ENCODE measurements at places on chromosomes 2 and 18. TPM values are rescaled to one million over a fixed set of nuclear protein-coding genes. Genes with fewer than 3 reads are reported as not detected.

GRCh38 chr18:24831871-24832665 lies 371.6 kb downstream of the HRH4 start:
- no peak for DNase-seq

GRCh38 chr2:1793868-1794445 lies 49.6 kb upstream of the PXDN start:
- DNase-seq = no peak

The WNT10A gene
- 9.2 TPM for total RNA-seq

- DNase-seq = no peak
Observed at GRCh38 chr2:9952286-9952737, 819 bp downstream of the GRHL1 start.

GRCh38 chr2:111712361-111712760 lies 171.6 kb downstream of the ANAPC1 start:
- no peak for DNase-seq

The CIB4 gene
- total RNA-seq = 0.33 TPM

- DNase-seq = no peak
Observed at GRCh38 chr2:29079887-29080286, 5.6 kb upstream of the PCARE start.

DNA sequence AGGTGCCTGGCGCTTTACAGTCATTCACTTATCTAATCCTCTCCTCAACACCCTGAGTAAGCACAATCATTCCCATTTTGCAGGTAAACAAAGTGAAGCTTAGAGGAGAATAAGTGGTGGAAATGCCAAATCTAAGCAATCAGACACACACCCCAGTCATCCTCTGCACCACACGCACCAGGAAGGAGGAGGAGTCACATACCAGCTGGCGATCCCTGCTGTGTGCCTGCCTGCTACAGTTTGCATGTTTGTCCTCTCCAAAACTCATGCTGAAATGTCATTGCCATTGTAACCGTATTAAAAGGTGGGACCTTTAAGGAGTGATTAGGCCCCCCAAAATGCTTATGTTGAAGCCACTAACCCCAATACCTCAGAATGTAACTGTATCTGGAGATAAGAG lies 93.7 kb downstream of the LOXHD1 start:
- no peak for DNase-seq

- no peak for DNase-seq
Observed at GRCh38 chr2:5609201-5609600, 83.0 kb upstream of the SOX11 start.

DNA sequence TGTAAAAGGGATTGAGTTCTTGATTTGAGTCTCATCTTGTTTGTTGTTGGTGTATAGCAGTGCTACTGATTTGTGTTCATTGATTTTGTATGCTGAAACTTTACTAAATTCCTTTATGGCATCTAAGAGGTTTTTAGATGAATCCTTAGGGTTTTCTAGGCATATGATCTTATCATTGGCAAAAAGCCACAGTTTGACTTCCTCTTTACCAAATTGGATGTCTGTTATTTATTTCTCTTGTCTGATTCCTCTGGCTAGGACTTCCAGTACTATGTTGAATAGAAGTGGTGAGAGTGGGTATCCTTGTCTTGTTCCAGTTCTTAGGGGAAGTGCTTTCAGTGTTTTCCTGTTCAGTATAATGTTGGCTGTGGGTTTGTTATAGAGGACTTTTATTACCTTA lies 4.8 kb downstream of the ANKAR start:
- DNase-seq = no peak

DNA sequence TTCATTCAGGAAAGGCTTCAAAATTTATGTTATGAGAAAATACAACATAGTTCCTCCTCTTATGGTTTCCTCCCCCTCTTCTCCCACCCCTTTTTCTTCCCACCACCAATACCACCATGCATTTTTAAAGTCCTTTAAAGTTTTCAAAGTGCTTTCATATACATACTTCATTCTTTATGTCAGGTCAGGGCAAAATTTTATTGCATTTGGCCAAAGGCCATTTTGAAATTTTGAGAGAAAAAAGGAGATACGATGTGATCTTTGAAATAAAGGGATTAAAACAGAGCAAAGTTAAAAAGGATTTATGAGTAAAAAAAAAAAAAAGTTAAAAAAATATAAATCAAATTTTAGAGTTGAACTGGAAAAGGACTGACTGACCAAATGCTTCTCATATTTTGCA lies 792.5 kb upstream of the FANCL start:
- DNase-seq = no peak
